ENCODE measurements at places on chromosomes 3 and 15.

DNA sequence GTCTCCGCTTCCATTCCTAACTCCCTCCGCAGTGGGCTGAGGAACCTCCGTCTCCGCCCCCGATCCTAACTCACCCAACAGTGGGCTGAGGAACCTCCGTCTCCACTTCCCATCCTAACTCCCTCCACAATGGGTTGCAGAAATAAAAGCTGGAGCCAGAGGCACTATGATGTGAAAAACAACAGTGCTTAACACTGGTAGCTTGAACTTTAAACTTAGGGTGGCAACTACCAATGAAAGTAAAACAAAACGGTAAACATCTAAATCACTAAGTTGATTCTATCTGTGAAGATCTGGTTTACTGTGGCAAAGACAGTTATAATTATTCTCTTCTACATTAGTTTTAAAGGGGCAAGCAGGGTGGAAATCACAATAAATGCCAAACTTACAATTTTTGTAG is 25.9 kb upstream of the GP5 start:
- no peak for DNase-seq

DNA sequence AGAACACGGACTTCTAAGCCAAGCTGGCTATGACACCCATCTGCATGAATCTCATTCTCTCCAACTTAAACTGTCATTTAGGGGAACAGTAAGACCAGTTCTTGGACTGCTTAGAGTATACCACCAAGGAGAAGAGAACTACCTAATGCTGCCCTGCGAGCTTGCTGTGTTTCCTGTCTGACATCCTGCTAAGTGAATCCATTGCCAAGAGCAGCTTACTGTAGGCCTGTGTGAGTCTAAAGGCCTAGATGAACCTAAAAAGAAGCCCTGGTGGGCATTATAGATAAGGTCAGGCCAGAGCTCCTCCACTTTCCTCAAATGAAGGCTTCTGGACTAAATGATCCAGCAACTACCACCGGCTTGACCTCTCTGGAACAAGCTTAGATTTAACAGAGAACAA is 15.0 kb downstream of the LZTFL1 start:
- no peak for DNase-seq

DNA sequence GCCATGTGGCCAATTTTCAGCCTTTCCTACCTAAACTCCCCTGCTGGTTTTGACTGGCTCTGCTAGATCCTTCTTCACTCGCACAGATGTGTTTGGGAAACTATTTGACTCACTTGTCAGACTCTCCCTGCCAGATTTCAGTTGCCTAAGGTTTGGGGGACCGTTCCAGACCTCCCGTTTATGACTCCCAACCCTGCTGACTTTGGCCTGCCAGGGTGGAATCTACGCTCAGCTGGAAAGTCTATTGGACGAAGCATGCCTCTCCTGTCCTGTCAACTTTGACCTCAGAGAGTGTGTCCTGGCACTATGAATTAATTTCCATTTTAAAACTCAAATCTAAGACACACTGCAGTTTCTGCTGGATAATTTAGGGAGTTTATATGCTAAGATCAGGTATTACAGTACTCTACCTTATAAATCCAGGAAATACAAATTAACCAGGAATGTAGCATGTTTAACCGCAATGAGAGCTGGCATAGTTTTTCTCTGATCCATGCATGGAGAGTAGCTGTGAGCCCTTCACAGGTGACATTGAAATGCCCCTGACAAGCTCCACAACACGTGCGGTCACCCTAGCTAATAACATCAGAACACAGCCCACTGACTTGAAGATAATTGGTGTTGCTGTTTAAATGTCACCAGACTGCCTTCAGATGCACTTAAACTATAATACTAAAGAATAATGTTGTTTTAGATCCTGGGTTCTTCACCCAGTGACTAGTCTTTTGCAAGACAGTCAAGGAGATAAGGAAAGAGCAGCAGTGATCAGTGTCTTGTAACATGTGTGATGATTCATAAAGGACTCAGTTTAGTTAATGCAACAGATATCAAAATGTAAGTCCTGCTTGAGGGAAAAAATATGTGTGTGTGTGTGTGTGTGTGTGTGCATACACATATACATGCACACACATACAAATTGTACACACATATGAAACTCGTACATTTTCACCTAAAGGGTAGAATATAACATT is 223.0 kb upstream of the MCTP2 start:
- DNase-seq, result no peak

- DNase-seq, result peak; percentile 15
These were observed 222.5 kb downstream of the SNRPN start for GRCh38 chr15:25176991-25177954.

DNA sequence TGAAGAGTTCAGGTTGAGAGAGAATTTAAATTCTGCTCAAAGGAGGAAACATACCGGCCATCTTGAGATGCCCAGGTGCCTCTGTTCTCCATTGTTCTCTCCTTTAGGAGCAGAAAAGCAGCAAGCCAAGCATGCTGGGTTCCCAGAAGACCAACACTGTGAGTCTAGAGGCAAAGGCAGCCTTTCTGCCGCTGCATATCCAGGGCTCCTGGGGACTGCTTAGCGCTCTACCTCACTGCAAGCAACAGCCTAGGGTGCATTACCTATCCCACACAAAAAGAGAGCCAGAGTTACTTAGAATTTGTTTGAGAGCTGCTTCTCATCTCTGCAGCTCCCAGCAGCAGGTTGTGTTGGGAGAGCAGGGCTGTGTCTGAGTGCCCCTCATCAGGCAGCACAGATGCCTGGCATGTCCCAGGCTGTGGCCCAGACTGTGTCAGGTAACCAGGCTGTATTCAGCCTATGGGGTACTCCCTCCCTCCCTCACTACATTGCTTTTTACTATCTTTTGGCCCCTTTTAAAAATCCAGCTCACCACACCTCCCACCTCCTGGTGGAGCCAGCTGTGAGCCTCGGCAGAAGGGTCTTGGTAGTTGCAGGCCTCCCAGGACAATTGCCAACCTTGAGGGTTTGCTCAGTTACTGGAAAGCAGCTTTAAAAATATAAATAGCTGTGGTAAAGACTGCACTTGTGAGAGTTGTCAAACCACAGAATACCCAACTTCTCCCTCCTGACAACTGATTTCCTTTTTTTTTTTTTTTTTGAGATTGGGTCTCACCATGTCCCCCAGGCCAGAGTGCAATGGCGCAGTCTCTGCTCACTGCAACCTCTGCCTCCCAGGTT is 30.2 kb downstream of the BCL2L10 start:
- no peak for DNase-seq

- no peak for DNase-seq
These were observed 730.2 kb upstream of the DPPA4 start for GRCh38 chr3:110067527-110067926.

Data from D341Med (cell line).